Natural killer cell treated with Interleukin-12 subunit alpha and Interleukin-12 subunit beta and Interleukin-15 and Interleukin-18, amount 100 ng/mL, for 72 hours (primary cell): ENCODE measurements at places on chromosomes 1 and 21. TPM values are rescaled to one million over a fixed set of nuclear protein-coding genes. Genes with fewer than 3 reads are reported as not detected.

Gene CYP4B1
- total RNA-seq = not detected

DNA sequence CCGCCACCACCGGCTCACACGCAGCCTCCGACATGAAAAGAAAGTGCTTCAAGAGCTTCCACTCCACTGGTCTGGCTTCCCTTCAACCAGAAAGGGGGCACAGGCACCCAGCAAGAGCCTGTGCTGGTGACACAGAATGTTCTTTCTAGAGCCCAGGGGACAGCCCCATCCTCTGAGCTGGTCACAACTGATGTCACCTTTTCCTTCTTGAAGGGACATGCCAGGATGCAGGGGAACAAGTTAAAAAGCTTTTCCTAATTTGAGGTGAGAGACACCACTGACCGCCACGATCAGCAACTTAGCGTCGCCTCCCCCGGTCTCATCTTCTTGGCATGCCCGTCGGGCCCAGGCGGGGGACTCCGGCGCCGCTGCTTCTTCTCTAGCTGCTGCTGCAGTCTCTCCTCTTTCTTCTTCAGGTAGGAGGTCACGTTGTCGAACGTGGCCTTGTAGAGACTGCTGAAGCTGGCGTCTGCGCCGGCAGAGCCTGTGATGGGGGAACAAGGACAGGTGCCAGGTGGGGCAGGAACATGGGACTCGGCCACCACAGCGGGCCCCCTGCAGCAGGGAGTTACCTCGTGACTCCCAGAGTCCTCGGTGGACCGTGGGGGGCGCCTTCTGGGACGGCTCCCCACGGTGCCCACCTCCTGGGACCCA, 29.5 kb downstream of the WDR4 start:
- H3K36me3 ChIP-seq = peaks cover 13% of the 10 kb centered on the region
- peaks cover 16% of the 10 kb centered on the region for H3K4me1 ChIP-seq
- H3K27ac ChIP-seq = no peak overlapping the region
- no peak overlapping the region for H3K4me3 ChIP-seq

Gene WDR64
- total RNA-seq = not detected

DNA sequence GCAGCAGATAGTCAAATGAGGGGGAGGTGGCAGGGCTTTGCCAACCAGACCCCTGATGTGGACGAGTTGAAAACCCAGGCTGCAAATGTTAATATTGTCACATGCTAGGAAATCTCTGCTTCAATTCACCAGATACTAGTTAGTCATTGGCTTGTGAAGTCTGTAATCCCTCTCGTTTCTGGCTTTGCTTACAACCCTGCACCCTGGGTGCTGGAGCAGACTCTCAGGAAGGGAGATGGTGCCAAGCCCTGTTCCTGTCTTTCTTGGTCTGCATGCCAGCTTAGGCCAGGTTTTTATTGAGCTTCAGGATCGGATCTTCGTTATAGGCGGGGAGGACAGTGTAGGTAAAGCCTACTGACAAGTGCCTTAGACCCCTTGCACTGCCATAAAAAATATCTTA, 53.3 kb downstream of the MDM4 start:
- no peak overlapping the region for H3K4me3 ChIP-seq
- H3K27ac ChIP-seq = no peak overlapping the region
- peaks cover 9% of the 10 kb centered on the region for H3K4me1 ChIP-seq
- no peaks in the 10 kb centered on the region for H3K27me3 ChIP-seq
- H3K36me3 ChIP-seq = no peaks in the 10 kb centered on the region

Gene AK4
- total RNA-seq = 87.9 TPM

DNA sequence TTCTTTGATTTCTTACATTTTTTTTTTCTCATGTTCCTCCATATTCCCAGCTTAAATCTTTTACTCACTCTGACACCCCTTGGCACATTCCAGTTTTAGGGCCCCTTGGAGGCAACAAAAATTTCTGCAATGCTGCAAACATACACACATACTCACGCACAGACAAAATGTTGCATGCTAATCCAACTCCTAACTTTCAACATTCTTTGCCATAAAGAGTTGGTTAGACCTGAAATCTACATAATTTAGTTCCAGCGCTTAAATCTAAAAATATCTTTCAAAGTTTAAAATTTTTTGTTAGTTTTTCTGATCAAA, 103.9 kb downstream of the PTPN14 start:
- H3K4me3 ChIP-seq = no peak overlapping the region
- no peaks in the 10 kb centered on the region for H3K36me3 ChIP-seq
- no peaks in the 10 kb centered on the region for H3K27me3 ChIP-seq
- no peaks in the 10 kb centered on the region for H3K4me1 ChIP-seq
- H3K27ac ChIP-seq = no peak overlapping the region

Gene COL16A1
- 0.73 TPM for total RNA-seq

Gene RPS6KC1
- total RNA-seq = 14.5 TPM

GRCh38 chr1:150927624-150928023, 1.5 kb downstream of the SETDB1 start:
- no peaks in the 10 kb centered on the region for H3K27me3 ChIP-seq
- peaks cover 19% of the 10 kb centered on the region for H3K4me1 ChIP-seq
- peak overlapping the region; percentile 95 for H3K4me3 ChIP-seq
- H3K36me3 ChIP-seq = peaks cover 38% of the 10 kb centered on the region
- no peak for DNase-seq

Gene LCE1B
- not detected for total RNA-seq
